Smooth muscle cell of the pulmonary artery (primary cell): ENCODE measurements at places on chromosomes 6 and 20. TPM values are rescaled to one million over a fixed set of nuclear protein-coding genes. Genes with fewer than 3 reads are reported as not detected.

Gene LCA5
- total RNA-seq = 4.3 and 6.1 TPM in 2 replicates

Gene CNBD2
- total RNA-seq = 0.99 and 1.5 TPM in 2 replicates

Gene ECT2L
- 0.07 TPM in 1 of 2 replicates, not detected in the other for total RNA-seq

Gene TCF19
- total RNA-seq = 5.4 and 7.9 TPM in 2 replicates

Gene PPP1R14C
- 2.1 and 7.4 TPM in 2 replicates for total RNA-seq

Gene FOXF2
- 0.78 and 5.2 TPM in 2 replicates for total RNA-seq

Gene WFDC10B
- 0.26 TPM in 1 of 2 replicates, not detected in the other for total RNA-seq

Gene NR2E1
- not detected in 2 replicates for total RNA-seq

Gene TAGAP
- total RNA-seq = not detected in 2 replicates

Gene KCNK17
- not detected in 2 replicates for total RNA-seq

Gene MYCT1
- total RNA-seq = 6.0 and 13.0 TPM in 2 replicates

Gene ALDH8A1
- 0.72 and 1.8 TPM in 2 replicates for total RNA-seq

Gene EEF1A2
- total RNA-seq = 2.3 and 3.5 TPM in 2 replicates
